ENCODE measurements at places on chromosomes 2 and 18. TPM values are rescaled to one million over a fixed set of nuclear protein-coding genes. Genes with fewer than 3 reads are reported as not detected.

The PRSS56 gene
- total RNA-seq, result not detected

The ALLC gene
- not detected for total RNA-seq

The PMAIP1 gene
- 76.0 TPM for total RNA-seq

The IL37 gene
- total RNA-seq, result not detected

The SCN2A gene
- not detected for total RNA-seq

The ERFE gene
- total RNA-seq, result 3.8 TPM

The SLC5A7 gene
- total RNA-seq, result not detected

The UGT1A3 gene
- not detected for total RNA-seq
